Activated CD8-positive, alpha-beta memory T cell treated with anti-CD3 and anti-CD28 coated beads for 4 hours (primary cell): ENCODE measurements at places on chromosomes 6 and 20.

- no peak for DNase-seq
Observed at GRCh38 chr6:155061381-155061780, 66.3 kb downstream of the TIAM2 start.

DNA sequence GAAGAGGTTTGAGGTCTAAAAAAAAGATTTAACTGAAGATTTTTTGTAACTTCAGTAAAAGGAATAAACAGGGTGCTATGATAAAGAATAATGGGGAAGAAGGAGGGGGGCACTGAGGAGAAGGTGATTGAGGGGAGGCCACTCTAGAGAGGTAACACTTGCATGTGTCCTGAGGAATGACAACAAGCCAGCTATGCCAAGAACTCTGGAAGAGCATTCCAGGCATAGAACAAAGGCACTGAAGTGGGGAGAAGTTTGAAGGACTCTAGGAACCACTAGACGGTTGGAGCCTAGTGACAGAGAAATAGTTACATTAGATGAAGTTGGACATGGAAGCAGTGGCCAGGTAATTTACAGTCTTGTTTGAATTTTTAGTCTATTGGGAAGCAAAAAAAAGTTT lies 10.8 kb upstream of the SF3B5 start:
- no peak for DNase-seq

DNA sequence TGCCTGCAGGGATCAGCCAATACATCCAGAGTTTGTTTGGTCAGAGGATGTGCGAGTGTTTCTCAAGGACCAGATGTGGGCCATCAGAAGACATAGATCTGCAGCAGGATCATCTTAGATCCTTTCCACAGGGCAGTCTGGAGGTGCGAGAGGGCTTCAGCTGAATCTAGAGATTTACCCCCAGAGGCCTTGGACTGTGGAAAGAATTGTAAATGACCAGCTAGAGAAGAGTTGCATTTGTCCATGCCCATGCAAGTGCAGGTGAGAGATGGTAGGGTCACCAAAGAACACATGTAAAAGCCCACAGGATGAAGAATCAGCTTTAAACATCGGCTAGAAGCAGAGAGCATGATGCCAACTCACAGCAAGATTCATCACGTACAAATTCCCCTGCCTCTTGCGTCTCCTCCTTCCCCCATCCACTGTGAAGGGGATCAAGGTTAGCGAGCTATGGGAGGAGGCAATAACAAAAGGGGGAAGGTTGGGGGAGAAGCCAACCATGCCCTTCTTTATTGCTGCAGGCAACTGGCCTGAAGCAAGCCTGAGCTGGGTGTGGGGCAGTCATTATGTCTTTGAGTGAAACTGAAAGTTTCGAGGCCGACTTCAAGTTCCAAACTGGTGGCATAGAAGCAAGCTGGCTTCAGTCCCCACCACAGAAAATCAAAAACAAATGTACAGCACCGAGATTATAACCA lies 83.5 kb downstream of the SCML4 start:
- no peak for DNase-seq

- DNase-seq, result no peak
Observed at GRCh38 chr6:155039618-155040017, 44.5 kb downstream of the TIAM2 start.

DNA sequence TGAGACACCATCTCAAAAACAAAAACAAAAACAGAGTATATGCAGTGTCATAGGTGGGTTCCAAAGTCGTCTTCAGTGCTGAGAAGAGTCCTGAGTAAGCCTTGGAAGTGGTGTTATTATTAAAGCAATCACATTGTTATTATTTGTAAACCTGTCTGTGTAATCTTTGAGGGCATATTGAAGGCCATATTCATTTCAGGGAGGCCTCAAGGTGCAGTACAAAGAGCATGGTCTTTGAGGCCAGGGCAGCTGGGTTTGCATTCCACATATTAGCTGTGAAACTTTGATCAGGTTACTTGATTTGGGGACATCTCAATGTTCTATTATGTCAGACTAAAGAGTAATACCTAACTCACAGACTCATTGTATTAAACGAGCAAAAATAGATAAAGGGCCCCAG lies 139.3 kb upstream of the SOX4 start:
- DNase-seq, result no peak

GRCh38 chr6:110360676-110361075 lies 2.5 kb upstream of the METTL24 start:
- DNase-seq, result no peak

- no peak for DNase-seq
Observed at GRCh38 chr6:131213501-131213990, 78.3 kb downstream of the AKAP7 start.

- no peak for DNase-seq
Observed at GRCh38 chr6:150683320-150683719, 83.6 kb downstream of the PLEKHG1 start.

GRCh38 chr6:34513646-34514045 lies 42.5 kb downstream of the SPDEF start:
- DNase-seq, result no peak

- no peak for DNase-seq
Observed at GRCh38 chr6:143449714-143450452, 612 bp downstream of the ADAT2 start.

GRCh38 chr6:26531897-26532296 lies 6.3 kb upstream of the HMGN4 start:
- DNase-seq, result no peak

DNA sequence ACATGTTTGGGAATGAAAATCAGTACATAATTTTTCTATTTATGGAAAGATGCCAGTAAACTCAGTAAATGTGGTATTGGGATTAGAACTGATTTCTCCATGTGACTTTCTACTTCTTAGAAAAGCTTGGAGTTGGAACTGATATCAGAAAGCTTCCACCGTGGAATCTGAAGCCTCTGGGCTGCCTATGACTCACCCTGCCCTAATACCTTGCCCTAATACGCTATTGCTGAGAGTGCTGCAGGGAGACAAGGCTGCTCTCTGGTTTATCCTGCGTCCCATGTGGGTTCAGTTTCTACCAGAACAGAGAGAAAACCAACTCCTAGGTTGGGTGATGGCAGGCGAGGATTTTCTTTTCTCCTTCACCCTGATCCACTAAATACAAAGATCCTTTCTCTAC lies 3.3 kb upstream of the STMND1 start:
- no peak for DNase-seq
